DMS79 treated with DMSO at 0.1 percent for 48 hours (cell line): ENCODE measurements at places on chromosomes 4 and X.

GRCh38 chr4:102647117-102647516 is 113.7 kb downstream of the MANBA start:
- no peak for DNase-seq

DNA sequence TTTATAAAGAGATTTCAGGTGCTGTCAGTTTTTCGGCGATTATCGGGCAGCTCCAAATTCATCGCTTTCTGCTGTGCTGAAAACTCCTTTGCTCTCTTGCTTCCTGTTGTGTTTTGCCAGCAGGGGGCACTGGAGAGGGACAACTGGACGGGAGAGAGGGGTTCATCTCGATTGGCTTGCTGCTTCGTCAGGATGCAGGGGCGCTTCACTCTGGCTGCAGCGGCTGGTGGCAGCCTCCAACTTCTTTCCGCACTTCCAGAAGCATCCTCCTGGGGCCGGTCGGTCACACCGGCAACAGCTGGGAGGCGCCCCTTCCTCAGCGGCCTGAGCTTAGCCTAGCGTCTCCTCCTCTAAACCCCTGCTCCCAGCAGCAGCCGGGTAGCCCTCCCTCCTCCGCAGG is 29.5 kb downstream of the MSL3 start:
- DNase-seq: no peak

DNA sequence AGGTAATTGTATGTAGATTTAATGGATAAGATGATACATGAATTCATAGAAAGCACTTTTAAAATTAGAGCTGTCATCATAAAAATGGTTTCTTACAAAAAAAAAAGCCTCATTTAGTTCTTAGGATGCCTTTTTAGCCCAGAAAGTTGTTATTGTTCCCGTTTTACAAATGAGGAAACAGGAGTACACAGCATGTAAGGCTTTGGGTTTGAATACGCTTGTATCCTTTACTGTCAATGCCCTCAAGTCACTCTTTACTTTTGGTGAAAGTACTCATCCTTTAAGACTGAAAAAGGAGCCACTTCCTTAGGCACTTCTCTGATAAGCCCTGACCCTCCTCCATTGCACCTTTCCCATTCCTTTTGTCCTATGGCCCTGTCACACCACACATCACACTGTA is 4.9 kb downstream of the EREG start:
- DNase-seq: no peak

- no peak for DNase-seq
Measured at GRCh38 chr4:145452447-145453162, 29.0 kb upstream of the SMAD1 start.

DNA sequence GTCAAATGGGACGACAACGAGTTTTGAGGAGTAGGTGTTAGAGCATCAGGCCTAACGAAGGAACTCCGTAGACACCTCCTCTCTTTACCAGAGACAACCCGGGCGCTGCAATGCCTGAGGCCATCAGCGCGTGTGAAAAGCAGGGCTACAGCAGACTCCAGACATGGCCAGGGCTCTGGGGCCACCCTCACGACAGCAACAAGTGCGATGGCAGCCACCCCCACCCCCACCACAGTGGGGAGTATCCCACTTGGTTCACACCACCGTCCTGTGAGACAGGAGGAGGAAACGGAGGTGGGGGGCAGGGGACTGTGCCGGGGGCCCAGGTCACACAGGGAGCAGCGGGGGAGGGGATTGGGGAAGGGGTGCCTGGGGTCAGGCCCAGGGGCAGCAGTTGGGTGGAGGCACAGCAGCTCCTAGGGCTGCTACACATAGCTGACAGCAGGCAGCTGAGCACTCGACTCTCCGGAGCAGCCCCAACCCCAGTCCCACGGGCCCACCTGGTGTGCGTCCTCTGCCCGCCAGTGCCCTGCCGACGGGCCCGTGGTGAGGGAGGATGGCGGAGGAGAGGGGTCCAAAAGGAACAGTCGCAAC is 8.5 kb downstream of the LRPAP1 start:
- no peak for DNase-seq

- no peak for DNase-seq
Measured at GRCh38 chr4:112185334-112185733, 40.1 kb downstream of the FAM241A start.

- no peak for DNase-seq
Measured at GRCh38 chr4:36737691-36738090, 456.3 kb downstream of the DTHD1 start.

DNA sequence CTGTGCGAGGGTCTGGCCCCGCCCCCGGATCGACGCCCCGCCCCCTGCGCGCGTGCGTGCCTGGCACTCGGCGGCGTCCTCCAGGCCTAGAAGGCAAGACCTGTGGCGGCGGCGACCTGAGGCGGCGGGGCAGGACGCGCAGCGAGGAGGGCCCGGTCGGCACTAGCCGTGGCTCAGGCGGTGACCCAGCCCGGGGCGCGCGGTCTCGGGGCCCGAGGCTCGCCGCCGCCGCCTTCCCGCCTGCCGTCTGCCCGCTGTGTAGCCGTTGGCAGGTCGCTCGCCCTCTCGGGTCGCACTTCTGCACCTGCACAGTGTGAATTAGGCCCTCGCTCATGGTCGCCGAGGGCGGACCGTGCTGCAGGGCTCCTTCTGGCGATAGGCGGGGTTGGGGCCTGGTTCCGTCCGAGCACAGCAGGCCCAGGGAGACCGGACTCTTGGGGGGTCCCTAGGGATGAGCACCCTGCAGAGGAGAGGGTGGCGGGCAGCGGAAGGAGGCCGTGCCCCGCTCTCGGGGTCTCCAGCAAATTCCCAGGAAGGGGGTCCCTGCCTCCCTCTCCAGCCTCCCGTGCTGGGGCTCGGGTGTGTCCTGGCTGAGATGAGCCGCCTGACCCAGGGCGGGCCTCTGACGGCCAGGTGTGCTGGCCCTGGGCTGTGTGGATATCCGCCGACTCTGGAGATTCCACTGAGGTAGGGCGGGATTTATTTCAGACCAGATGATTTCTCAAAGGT is 557 bp upstream of the FAM53A start:
- no peak for DNase-seq

DNA sequence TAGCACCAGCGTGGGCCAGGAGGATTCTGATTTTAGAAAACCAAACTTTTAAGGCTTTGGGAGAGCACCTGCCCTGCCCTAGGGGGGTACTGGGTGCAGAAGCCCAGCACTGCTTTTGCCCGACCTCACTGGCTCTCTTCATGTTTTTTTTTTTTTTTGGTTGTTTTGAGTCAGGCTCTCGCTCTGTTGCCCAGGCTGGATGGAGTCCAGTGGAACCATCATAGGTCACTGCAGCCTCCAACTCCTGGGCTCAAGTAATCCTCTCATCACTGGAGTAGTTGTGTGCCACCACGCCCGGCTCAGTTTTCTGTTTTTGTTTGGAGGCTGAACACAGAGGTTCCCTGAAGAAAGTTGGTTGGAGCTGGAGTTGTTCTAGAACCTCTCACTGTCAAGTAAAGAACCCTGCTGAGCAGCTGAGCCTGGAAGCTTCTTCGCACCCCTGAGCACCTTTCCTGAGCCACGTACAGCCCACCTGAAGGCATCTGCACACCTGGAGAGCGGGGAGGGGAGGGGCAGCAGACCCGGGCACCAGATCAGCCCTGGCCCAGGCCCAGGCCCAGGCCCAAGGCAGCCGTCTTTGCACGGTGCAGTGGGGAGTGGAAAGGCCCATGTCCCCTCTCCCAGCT is 49.5 kb downstream of the SHROOM2 start:
- DNase-seq: no peak

DNA sequence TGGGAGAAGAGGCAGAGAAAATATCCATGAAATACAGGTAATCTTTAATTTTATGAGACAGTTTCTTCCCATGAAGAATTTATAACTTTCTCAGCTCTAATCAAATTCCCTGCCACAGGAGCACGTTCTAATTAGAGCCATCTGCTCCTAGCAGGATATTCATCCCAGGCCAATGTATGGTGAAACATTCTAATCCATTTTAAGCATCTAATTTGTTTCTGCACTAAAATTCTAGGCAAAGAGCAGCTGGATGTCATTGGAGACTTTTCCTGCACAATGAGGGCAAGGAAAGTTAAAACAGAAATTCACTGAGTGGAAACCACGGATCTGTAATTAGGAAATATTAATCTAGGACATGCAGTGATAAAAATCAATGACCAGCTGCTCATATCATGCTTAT is 107.7 kb upstream of the ZFP42 start:
- no peak for DNase-seq

DNA sequence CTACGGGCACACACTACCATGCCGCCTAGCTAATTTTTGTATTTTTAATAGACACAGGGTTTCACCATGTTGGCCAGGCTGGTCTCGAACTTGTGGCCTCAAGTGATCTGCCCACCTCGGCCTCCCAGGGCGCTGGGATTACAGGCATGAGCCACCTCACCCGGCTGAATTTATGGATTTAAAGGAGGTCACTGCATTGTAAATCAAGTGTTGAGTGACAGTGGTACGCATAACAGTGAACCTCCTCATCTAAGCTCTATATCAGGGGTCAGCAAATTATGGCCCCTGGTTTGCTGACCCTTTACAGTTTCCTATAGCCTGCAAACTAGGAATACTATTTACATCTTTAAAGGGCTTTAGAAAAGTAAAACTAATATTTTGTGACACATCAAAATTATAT is 2.6 kb upstream of the UXT start:
- no peak for DNase-seq

DNA sequence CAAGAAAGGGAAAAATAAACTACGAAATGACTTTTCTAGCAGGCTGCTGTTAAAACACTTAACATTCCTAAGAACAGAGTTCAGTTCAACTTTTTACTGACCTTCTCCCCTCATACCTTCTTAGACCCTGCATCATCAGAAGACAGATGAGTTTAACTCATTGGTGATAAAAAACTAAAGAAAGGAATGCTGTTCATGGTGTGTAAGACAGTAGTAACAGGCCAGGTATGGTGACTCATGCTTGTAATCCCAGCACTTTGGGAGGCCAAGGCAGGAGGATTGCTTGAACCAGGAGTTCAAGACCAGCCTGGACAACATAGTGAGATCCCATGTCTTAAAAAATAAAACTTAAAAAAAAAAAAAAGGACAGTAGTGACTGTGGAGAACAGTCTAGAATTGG is 16.2 kb downstream of the RBM47 start:
- DNase-seq: no peak

DNA sequence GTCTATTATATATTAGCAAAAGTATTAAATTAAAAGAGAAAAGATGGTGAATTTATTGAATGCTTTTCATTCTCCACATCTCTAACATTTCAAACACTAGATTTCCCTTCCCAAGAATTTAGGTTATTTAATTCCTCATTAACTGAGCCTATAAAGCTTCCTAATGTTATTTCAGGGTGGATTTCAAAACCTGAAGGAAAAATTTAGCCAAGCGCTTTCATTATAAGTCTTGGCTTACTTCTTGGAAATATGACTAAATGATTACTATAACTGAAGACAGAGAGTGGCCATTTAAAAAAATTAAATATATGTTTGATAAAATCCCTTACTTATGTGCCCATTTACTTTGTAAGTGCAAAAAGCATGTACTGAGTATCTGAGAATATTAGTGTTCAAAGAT is 141.8 kb upstream of the ARSJ start:
- DNase-seq: no peak

DNA sequence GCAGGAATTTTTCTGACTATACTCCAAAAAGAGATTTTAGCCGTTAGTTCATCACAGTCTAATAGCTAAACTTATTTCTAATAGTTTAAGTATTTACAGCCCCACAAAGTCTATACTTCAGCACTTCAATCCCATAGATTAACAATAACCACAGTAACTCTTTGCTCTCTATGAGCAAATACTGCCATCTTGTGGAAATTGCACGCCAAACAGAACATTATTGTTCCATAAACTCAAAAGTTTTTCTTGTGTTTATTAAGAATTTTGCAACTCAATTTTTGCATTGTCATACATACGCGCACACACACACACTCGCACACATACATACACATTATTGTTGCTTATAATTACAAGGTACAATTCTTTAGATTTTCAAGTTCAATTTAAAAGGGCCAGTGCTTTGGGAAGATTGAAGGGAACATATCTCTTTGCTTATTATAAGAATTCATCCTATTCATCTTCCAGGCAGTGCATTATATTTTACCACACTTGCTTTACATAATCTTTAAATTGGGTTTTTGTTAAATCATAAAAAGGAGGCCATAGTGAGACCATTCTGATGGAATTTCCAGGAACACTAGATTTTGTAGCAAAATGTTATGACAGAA is 63.8 kb upstream of the ATOH1 start:
- peak; percentile 33 for DNase-seq

DNA sequence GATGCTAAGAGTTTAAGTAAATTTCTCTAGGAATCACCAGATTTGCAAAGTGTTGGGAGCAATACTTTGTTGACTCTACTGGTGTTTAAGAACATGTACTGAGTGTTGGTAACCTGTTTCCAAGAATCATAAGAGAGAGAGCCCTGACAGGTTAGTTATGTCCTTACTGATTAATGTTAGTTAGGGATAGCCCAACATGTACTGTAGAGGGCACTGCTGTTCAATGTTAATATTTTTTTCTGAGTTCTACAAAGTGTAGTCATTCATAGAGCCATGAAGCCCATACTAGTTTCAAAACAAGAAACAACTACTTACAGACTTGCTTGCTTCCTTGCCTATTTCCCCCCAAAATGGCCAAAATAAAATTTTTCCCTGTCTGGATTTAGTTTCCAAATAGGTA is 11.9 kb downstream of the TMPRSS11D start:
- DNase-seq: no peak

DNA sequence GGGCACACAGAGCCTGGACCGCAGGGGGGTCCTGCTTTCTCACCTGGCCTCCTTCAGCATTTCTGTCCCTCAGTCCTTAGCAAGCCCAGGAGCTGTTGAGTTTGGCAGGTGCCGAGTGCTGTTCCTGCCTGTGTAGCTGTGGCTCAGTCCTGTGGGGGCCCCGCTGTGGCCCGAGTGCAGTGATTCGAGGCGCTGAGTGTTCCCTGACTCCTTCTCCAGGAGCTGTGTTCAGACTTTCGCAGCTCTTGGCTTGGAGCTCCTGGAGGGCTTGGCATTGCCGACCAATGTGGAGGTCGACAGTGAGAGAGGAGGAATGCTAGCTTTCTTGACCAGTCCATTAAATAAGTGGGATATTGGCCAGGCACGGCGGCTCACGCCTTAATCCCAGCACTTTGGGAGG is 50.1 kb upstream of the MSANTD1 start:
- DNase-seq: no peak

DNA sequence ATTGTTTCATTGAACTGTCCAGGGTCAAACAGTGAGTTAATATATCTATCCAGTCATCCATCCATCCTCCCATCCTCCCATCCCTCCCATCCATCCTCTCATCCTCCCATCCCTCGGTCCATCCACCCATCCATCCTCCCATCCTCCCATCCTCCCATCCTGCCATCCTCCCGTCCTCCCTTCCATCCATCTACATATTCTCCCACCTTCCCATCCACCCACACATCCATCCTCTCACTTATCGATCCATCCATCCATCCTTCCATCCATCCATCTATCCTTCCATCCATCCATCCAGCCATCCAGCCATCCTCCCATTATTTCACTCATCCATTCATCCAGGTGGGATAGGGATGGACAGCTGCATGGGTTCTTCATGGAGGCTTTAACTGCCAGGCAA is 35.4 kb upstream of the PSAPL1 start:
- DNase-seq: no peak

- DNase-seq: no peak
Measured at GRCh38 chr4:146098397-146098796, 77.1 kb upstream of the LSM6 start.
